Suppressor macrophage treated with lipopolysaccharide for 1 hour (primary cell): ENCODE measurements at places on chromosomes 13 and 19.

DNA sequence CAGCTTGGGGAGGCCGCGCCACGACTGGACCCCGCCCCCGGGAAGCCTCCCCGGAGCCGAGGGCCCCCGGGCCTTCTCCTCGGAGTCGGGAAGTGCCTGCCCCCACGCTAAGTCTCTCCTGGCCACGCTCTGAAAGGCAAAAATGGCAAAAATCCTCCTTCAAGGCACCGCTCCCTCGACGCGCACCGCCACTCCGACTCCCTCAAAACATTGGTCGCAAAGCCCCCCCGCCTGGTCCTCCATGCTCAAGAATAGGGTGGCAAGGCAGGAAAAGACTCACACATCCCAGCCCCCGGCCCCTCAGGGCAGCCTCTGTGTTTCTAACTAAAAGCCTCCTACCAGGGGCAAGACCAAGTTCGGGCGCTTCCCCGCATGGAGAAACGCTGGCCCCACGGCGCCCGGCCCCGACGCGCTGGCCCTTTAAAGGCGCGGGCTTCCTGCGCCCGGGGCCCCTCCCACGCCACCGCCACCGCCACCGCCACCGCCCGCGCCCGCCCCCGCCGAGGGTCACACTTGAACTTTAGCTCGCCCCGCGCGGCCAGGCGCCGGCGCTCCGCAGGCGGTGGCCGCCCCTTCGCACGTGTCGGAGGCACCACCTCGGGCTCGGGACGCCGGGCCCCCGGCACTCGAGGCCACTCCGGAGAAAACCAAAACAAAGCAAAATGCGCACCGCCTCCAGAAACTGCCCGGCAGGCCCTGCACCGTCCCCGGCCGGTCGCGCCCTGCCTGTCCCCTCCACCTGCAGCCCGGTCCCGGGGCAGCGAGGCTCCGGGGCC is 1.9 kb downstream of the FOXO1 start:
- peak; percentile 61 for DNase-seq

- no peak for DNase-seq
Observed at GRCh38 chr13:73715911-73716510, 418.2 kb downstream of the KLF12 start.

- peak; percentile 43 for DNase-seq
Observed at GRCh38 chr13:77533875-77534788, 1.4 kb upstream of the SCEL start.

- DNase-seq, result no peak
Observed at GRCh38 chr19:53013621-53014020, at the start of gene ERVV-1. TSS of gene ERVV-1 (plus strand) at chr19:53013921. CDS start at chr19:53014091, 170 bp downstream.

GRCh38 chr19:18259893-18260292 is 14.4 kb downstream of the IQCN start:
- DNase-seq, result peak; percentile 38

DNA sequence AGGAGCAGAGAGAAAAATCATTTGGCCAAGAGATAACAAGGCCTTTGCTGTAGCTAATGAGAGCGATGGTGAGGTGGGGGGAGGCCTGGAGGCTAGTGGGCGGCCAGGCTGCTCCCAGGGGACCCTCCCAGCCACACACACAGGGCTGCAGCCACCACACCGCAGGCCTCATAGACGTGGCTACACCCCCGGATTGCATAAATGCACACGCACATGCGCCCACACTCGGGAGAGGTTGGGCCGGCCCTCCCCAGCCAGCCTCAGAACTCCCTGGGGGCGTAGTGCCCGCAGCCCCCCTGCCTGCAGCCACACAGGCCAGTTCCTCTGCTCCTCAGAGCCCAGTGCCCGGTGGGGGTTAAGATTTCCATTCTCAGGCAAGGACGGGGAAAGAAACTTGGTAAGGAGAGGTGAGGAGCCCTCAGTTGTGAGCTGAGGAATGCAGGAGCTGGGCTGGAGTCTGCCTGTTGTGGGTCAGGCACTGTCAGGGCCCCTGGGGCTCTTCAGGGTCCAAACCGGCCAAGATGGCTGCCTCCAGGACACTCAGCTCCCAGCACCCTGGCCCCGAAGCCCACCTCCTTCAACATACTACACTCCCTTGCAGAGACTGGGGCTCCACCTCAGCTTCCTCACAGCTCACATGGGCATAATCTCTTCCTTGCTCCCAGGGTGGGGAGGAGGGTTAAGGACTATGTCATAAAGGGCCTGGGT is 8.0 kb downstream of the PTH2 start:
- DNase-seq, result peak; percentile 29
